Lung (tissue), 17 donors: ENCODE measurements at places on chromosomes 3 and 15.

DNA sequence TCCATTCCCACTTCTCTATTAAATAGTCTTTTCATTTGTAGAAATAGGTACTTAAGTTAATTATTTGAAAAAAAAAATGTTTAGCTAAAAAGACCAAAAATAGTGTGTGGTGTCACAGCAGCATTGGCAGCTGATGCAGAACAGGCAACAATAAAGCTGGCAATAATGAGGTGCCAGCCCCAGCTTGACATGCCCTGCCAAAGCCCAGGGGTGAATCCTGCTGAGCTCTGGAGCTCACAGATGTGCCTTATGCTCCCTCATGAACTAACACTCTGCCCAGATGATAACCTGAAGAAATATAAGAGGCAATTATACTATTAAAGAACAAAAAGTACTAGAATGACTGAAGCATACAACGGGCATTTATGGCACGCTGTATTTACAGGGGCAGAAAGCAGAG, 63.8 kb downstream of the IGSF11 start:
- DNase-seq = no peak

- DNase-seq = no peak
These were observed 225.6 kb downstream of the MINAR1 start for GRCh38 chr15:79657722-79658121.

GRCh38 chr15:74799856-74800558, 12.6 kb upstream of the LMAN1L start:
- DNase-seq = peak; percentile 34

GRCh38 chr15:84949845-84950569, 31.6 kb upstream of the PDE8A start:
- no peak for DNase-seq

DNA sequence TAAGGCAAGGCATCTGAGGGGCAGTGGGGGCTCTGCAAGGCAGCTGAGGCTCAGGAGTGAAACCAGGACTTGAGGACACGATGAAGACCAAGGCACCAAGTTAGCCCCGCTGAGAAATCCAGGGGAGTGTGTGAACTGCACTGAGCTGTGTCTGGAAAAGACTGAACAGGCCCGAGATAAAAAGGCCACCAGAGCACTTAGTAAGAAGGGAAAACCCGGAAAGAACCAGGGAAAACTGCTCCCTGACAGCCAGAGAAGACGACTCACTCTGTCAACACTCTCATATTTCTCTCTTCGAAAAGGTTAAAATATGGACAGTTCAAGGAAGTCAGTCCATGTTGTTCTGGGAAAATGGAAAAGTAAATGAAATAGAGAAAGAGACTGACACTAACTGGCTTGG, 109.0 kb downstream of the SEC22A start:
- no peak for DNase-seq

DNA sequence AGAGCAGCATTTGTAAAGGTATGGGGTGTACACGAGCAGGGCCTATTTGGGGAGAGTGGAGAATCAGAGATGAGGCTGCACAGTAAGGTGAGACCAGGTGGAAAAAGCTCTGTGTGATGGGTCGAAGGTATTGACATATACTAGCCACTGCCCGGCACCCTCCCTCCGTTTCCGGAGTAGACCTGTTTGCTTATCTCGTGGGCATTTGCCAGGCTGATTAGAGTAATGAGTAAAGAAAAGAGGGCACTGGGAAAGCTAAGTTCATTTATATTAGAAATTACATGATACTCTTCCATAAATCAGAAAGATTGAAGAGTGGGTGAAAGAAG, 46.2 kb upstream of the ATG7 start:
- DNase-seq = no peak

DNA sequence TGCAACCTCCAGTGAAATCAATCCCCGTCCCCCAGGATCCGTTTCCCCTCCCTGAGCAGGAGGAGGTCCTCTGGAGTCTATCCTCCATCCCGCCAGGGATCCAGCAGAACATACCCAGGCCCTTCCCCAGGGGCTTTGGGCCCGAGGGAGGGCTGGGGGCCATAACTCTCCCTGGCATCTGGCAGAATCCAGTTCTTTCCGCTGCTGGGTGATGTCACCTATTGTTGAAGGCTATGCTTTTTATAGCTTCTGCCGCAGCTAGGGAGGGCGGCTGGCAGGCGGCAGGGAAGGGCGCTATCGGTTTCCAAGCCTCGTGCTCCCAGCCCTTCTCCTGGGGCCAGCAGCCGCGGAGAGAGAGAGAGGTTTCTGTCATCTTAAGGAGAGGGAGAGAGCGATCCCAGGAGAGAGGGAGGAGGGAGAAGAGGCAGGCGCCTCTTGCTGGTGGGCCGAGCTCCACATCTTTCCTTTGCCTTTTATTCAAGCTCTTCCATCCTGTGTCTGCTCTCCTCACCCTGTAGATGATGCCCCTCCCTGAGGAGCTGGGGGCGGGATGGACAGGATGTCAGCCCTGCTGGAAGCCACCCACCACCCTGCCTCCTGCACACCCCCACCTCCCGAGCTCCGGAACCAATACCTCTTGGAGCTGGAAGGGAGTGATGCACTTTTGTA, 120.1 kb downstream of the ANP32A start:
- DNase-seq = peak; percentile 79

- no peak for DNase-seq
These were observed 71.9 kb downstream of the CMTM8 start for GRCh38 chr3:32310336-32310735.

- peak; percentile 87 for DNase-seq
These were observed 50.3 kb downstream of the LRIG1 start for GRCh38 chr3:66450390-66451022.

DNA sequence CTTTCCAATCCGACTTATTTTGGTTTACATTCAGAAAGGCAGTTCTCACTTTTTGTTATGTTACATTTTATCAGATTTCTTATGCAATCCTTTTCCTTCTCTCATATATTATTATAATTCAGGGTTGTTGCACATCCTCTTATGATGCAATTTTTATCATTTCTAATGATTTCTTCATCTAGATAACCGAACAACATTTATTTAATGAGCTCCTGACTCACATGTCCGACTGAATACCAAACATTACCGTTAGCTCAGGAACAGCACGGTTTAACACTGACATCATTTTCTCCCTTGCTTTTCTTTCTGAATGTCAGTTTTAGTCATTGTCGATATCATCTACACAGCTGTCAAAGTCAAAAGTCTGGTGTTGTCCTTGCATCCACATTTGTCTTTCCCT, 199.2 kb downstream of the BCHE start:
- no peak for DNase-seq

DNA sequence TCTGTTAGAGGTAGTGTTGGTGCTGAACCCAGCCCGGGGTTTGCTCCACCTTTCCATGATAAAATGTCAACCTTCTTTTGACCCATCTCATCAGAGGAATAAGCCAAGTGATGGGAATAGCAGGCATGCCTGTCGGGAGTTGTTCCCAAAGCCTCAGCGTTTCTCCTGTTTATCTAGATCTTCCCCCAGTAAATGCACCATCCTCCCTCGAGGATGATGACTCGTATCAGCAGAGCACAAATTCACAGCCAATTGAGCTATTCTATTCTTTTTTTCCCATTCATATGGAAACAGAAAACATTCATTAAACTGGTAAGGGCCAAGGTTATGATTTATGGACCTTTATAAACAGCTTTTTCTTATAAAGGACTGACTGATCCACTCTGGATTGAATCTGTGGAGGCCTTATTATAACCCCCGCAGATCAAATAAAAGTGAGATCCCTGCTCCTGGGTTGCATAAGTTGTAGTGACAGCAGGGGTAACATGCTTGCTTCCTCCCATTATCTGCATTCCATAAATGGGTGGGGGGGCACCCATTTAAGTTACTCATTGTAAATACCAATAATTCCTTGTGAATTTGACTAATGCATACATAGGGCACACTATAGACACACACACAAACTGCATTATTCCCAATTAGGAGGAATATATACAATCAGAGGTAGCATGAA, 207.3 kb downstream of the PLCL2 start:
- DNase-seq = no peak

- no peak for DNase-seq
These were observed 5.2 kb downstream of the ITIH1 start for GRCh38 chr3:52782412-52783210.

DNA sequence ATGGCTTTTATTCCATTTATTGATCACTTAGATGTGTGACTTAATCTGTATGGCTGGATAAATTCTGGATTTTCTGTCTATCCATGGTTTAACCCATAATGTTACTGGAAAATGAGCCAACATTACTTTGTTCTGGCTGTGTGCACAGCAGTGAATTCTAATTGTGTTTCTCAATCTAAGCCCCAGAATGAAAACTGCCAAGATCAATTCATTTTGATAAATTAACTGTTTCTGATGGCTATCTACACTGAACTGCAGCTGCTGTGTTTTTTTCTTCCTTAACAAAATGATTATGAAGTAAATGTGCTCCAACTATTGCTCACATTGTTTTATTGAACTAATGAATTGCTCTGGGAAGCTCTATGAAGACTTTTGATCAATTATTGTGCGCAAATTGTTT, 35.7 kb upstream of the CPB1 start:
- peak; percentile 39 for DNase-seq

GRCh38 chr15:86439614-86440013, 359.9 kb downstream of the AGBL1 start:
- DNase-seq = peak; percentile 94

DNA sequence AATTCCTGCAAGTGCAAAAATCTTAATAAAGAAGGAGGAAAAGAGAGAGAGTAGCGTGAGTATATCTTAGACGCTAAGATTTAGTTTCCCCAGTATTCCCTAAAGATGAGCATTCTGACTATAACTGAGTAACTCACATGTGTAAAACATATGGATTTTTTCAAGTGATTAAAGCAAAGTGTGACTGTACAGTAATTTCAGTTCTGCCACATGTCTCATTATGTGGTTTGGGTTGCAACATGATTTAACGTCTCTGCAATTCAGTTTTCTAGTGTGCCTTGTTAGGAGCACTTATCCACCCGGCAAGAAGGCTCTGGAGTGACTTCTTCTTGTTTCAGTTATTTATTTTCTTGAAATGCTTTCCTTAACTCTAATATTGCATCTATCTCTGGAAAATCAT, 514.1 kb downstream of the ROBO1 start:
- DNase-seq = peak; percentile 47

GRCh38 chr15:25611603-25612002, 172.8 kb upstream of the UBE3A start:
- no peak for DNase-seq

GRCh38 chr15:88652456-88653199, 13.8 kb downstream of the ISG20 start:
- DNase-seq = no peak

GRCh38 chr3:144636833-144637232, 665.2 kb downstream of the DIPK2A start:
- DNase-seq = no peak

GRCh38 chr3:170109579-170110293, 71.8 kb downstream of the PHC3 start:
- no peak for DNase-seq

GRCh38 chr3:120652896-120653545, 29.0 kb downstream of the HGD start:
- DNase-seq = no peak

DNA sequence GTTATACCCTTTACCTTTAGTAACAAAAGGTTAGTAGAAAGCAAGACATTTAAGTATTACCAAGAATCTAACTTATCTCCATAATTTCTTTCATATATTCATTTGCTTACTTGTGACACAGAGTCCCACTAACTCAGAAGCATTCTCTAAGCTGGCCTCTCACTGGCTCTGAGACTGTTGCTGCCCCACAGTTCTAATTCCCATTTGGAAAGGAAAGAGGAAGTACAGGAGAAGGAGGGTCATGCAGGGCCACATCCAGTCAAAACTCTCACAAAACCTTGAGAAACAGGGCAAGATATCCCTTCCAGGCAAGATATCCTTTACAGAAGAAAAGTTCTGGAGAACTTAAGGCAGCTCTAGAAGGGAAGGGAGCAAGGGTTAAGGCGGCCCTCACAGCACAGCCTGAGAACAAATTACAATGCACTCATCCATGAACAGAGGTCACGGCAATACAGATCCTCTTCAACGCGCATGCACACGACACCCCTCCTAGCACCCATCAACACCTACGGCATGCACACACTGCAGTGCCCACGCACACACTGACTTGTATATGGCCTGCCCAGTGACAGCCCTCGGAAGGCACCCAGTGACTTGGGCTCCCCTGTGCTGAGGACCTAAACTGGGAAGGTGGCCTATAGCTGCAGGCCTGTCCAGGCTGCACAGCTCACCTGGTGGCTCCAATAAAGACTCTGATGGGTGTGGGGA, 13.0 kb upstream of the MYO5C start:
- no peak for DNase-seq

- peak; percentile 3 for DNase-seq
These were observed at the start of gene CLRN1 for GRCh38 chr3:150972366-150973071. Gene CLRN1 (minus strand): TSS chr3:150972727. CDS start chr3:150972708, 19 bp downstream.

- DNase-seq = no peak
These were observed 57.9 kb downstream of the ST3GAL6 start for GRCh38 chr3:98821063-98821462.

GRCh38 chr3:55482496-55483195, 4.5 kb downstream of the WNT5A start:
- DNase-seq = peak; percentile 44

DNA sequence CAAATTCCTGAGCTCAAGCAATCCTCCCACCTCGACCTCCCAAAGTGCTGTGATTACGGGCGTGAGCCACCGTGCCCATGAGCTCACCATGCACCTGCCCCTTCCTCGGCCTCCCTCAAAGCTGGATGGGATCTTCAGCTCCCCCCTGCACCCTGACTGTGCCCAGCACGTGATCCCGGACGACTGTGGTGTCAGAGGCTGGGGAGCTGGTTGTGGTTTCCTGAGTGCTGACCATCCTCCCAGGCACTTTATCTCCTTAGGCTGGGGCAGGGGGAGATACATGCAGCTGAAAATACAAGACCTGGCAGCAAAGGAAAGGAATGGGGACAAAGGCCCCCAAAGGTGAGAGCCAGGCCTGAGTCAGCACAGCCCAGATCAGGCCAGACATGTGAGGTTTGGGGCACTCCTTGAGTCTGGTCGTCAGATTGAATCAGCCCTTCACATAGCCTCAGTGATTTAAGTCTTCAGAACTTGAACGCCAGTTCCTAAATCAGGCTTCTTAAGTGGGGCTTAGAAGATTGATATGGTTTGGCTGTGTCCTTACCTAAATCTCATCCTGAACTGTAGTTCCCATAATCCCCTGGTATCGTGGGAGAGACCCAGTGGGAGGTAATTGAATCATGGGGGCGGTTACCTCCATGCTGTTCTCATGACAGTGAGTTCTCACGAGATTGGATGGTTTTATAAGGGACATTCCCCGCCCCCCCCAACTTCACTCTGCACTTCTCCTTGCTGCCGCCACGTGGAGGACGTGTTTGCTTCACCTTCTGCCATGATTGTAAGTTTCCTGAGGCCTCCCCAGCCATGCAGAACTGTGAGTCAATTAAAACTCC, 35.8 kb downstream of the PRKCD start:
- peak; percentile 38 for DNase-seq

DNA sequence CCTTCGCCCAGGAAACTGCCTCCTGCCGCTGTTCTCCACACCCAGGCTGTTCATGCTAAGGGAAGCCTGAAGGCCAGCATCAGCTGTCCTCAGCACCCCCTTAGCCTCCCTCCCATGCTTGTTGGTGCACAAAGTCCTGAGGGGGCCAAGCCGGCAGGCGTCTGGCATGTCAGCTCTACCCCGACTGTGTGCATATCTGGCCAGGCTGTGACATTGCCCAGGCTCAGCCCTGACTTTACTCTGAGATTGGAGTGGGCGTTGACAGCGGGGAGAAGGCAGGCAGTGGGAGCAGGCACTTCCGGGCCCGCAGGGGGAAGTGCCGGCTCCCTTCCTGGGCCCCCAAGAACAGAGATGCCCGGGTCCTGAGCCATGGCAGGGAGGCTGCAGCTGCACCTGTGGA, 492.2 kb downstream of the AGBL1 start:
- DNase-seq = no peak

- no peak for DNase-seq
These were observed 91.2 kb downstream of the KCNAB1 start for GRCh38 chr3:156211583-156211982.
